GM20000 (cell line): ENCODE measurements at places on chromosomes 7 and 10.

DNA sequence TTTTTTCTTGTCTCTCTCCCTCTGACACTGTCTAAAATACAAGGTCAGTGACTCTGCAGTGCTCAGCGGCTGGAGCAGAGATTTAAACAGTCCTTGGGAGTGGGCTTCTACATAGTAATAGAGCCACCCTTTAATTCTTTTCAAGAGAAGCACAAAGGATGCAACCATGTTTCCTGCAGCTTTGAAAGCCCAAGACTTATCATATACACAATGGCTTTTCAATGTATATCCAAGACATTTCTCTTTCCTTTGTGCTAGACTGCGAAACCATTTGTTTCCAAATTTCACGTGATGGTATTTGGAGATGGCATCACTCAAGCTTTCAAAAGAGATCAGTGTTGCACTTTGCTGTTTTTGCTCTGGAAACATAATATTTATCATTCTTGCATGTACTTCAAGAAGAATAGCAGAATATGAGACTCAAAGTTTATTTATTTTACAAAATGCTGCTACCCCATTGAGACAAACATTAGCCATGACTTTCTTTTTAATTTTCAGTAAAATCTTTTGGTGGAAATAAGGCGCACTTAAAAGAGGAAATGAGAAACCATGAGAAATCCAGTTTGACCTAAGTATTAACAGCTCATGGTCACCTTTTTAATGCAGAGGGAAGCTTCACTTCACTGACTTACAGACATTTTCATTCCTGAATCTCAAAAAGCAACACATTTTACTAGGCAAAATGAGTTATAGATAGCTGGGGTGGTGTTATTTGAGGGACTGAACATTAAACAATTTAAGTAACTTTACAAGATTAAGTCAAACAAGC, 76.6 kb downstream of the SEMA3C start:
- no peak for DNase-seq

DNA sequence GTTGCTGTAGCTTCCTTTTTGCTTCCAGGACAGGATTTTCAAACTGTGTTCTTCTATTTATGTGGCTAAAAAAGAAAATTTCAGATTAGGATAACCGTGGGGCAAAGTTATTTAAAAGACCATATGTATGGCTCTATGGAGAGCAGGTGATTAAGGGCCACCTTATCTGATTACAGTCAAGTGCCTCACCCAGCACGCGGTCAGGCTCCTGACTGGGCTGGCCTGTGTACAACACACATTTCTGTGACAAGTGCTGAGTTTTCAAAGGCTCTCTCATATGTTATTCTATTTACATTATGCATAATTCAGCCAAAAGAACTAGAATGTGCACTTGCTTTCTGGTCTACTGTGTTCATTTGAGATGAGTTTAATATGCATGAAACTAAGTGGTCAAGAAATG, 547.4 kb downstream of the PHTF2 start:
- DNase-seq = no peak

DNA sequence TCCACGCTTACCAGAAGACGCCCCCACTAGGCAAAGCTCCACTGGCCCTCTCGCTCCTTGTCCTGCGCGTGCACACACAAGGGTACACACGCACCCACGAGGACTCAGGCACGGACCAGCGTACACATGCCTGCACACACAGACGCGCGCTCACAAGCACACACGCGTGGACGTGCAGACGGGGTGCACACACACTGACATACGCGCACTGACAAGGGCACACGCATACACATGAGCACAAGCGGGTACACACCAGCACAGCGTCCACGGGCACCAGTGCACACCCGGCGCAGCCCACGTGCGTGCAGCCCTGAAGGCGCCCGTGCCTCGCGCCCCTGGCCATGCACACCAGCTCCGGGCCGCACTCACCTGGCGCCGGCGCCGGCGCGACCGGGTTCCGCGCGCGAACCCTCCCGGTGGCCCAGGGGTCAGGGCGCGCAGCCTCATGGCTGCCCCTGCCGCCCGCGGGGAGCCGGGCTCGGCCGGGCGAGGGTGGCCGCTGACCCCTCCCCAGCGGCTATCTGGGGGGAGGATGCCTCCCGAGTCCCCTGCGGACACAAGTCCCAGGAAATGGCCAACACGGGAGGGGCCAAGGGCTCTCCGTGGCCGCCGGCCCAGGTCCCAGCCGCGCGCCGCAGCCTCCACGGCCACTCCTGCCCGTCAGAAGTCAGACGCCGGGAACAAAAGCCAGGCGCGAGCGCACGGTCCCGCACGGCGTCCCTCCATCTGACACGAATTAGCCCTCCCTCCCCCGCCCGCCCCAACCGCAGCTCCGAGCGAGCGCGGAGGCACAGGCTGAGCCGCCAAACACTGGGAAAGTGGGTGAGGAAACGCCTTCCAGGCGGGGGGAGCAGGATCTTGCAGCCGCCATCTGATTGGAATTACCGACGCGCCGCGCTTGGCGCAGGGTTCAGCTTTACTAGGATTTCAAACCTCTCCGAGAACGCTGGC, 45.0 kb downstream of the TNS3 start:
- DNase-seq = no peak

GRCh38 chr7:1053002-1053411, 8.7 kb downstream of the GPR146 start:
- no peak for DNase-seq

DNA sequence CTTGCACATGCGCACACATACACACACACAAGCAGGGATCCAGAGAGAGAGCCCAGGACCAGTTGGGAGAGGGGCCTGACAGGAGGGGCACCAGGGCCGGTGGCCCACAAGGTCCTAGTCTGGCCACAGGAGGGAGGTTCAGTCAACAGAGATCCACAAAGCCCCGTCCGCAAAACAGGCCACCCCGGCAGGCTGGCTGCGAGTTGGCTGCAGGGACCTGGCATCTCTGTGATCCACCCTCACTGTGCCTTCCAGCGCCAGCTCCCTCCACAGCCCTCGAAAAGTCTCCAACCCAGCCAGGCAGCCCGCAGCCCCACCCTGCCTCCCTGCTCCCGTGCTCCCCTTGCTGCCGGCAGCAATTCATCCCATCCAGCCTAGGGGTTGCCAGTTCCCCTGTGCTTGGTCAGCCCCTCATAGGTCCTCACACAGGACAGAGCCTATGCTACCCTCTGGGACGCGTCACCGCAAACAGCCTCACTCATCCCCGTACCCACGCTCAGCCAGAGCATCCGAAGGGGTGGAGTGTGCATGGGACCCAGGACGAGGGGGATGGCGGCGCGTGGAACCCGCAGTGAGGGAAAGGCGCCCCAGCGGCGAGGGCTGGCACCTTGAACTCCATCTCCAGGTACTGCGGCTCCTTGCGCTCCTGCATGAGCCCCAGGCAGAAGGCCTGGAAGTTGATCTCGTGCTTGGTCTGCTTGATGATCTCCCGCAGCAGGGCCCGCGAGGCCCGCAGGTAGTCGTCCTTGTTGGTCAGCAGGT, 7.5 kb downstream of the INTS1 start:
- DNase-seq = no peak

GRCh38 chr10:59206204-59206720, 29.8 kb downstream of the PHYHIPL start:
- no peak for DNase-seq

DNA sequence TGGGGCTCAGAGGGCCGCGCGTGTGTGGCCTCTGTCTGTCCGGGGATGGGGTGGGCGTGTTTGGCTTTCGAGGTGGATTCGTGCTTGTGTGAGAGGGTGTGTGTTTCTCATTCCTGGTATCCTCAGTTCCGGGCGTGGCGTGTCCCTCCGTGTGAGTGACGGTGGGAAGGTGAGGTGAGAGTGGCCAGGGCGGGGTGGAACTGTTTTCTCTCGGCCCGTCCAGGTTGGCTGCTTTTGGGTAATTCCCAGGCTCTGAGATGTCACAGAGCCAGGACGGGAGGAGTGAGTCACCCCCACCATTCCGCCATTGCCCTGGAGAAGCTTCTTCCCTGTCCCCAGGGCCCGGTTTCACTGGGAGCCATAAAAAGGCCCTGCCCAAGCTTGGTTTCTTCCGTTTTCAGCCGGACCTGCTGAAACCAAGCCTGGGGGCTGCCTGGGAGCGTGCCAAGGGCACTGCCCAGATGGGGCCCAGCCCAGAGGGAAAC, 21.3 kb upstream of the CLDN4 start:
- DNase-seq = no peak

- no peak for DNase-seq
Observed at GRCh38 chr10:33309406-33309805, 25.1 kb downstream of the NRP1 start.

- DNase-seq = no peak
Observed at GRCh38 chr10:1715821-1716220, 21.5 kb downstream of the ADARB2 start.

GRCh38 chr7:33503736-33504135, 374.4 kb downstream of the BBS9 start:
- DNase-seq = no peak

DNA sequence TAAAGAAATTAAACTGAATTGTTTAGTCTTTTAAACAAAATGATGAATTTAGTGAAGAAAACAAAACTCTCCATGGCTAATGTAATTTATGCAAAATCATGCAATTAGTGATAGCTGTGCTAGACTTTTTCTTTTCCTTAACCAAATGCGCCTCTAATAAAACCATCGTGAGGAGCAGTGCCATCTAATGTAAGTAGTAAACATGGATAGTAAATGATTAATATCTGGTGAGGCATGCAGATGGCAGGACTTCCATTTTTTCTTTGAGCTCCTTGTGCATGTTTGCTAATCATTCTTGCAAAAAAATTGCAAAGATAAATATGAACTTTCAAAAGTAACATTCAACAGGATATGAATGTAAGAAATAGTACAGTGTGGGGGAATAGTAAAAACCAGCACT, 2.3 kb downstream of the INSYN2A start:
- DNase-seq = no peak

GRCh38 chr7:27399791-27400567, 157.4 kb downstream of the EVX1 start:
- no peak for DNase-seq

- DNase-seq = no peak
Observed at GRCh38 chr7:99036546-99037111, 107.3 kb downstream of the SMURF1 start.

GRCh38 chr10:113539789-113540188, 13.1 kb upstream of the HABP2 start:
- no peak for DNase-seq

GRCh38 chr7:127745445-127745844, 93.5 kb downstream of the SND1 start:
- no peak for DNase-seq

DNA sequence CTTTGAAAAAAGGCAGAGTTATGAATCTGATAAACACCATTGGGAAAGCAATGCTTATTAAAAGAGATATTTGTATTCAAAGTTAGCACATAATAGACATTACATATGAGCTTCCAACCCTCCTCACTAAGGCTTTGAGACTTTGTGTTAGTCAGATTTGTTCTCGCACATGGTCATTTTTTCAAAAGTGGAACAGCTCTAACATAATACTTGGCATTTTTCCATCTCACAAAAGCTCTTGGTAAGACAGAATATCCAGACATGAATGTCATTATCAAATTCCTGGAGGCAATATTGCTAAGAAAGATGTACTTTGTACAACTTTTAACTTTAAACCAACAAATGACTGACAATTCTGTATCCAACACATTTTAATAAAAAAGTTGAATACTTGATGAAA, 292.4 kb upstream of the SMIM30 start:
- DNase-seq = no peak

DNA sequence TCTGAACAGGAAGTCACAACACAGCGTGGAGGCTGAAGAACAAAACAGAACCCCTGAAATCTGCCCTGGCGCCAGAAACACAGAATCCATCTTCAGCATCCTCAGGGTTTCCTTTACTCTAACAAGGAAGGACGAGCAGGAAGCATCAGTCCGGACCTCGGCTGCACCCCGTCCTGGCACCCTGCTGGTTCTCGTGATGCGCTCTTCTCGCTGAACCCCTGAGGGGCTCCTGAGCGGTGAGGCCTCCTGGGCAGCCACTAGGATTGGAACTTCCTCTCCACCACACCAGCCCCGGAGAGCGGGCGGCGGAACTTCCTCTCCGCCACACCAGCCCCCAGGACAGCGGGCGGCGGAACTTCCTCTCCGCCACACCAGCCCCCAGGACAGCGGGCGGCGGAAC, 461.9 kb downstream of the PTPRN2 start:
- DNase-seq = no peak

DNA sequence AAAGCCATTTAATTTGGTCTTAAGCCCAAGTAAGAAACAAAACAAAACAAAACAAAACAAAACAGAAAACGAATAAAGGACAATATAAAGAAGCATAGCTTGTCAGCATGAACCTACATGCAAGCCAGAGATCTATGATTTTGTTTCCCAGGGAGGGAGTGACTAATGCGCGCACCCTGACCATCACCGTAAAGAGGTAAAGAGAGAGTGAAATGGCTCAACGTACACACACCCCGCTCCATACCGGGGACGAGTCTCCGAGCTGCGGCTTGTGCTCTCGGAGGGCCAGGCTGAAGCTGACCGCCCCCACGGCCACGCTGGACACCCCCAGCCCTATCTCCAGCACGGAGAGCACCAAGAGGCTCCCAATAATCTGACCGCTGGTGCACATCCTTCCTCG, 1.1 kb downstream of the TMEM196 start:
- DNase-seq = no peak

- peak; percentile 13 for DNase-seq
Observed at GRCh38 chr10:59991661-59992060, 85.3 kb upstream of the CCDC6 start.

DNA sequence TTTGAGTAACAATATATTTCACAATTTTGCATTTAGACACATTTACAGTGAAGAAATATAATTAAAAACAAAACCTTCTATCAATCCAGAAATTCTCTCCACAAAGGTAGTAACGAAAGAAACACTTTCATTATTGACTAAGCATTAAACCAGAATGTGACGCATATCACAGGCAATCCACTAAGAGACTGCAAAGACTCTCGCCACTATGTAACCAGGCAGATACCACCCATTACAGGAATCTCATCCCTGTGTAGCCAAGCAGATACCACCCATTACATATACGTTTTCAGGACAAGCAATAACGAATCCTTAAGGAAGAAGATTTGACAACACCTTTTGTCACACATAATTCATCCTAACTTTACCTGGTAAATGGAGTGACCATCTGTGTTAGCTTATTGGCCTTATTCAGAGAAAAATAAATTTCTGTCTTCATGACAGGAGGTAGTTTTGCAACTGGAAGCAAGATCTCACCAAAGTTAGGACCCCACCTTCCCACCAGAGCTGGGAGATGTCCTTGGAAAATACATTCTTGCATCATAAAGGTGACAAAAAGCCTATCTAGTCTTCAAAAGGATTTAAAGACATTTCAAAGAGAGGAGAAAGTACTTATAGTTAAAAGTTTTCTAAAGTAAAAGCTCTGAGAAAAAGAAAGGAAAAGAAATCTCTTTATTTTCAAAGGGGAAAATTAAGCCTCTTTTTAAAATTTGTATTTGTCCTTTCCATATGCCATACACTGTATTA, 30.8 kb downstream of the LRRC17 start:
- no peak for DNase-seq

DNA sequence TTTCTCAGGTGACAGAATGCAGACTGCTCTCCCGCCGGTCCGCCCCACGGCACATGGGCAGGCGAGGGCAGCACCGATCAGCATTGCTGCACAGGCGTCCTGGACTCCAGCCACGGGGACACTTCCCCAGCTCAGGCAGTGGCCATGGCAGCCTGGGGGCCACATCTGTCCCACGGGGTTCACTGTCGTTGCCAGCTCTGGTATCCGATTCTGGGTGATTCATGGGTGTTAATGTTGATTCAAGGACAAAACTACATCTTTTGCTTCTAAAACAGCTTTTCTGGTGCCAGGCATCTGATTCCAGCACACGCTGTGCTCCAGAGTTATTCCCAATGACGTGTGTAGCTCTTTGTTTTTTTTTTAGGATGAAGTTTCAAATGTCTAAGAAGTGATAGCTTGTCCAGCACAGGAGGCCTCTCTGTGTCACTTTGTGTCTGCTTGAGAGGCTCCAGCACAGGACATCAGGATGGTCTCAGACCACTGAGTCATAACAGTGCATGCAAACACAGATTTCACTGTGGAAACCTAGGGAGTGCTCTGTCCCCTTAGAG, 218.0 kb downstream of the WDR37 start:
- no peak for DNase-seq
